ENCODE measurements at places on chromosomes 6 and 20.

DNA sequence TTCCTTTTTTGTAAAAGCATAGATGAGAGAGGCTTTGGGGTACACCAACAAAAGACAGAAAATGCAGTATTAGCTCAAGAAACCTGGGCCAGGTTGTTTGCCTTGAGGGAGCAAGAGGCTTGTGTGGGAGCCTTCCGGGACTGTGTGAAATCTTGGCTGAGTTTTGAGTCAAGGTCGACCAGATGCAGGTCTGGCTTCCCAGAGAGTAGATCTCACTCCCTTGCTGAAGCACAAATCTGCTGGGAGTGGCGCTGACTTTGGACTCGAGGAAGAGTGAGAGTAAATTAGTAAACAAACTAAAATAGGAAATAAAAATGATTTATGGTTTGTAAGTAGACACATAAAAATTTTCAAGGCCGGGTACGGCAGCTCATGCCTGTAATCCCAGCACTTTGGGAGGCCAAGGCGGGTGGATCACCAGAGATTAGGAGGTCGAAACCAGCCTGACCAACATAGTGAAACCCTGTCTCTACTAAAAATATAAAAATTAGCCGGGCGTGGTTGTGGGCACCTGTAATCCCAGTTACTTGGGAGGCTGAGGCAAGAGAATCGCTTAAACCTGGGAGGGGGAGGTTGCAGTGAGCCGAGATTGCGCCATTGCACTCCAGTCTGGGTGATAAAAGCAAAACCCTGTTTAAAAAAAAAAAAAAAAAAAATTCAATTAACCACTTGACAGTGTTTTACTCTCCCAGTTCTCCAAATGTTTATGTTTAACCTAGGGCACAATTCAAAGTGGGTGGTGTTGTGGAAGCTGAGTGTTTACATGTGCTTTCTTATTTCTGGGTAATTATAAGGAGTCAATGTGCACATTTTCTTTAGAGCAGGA, 27.7 kb upstream of the EDN1 start:
- DNase-seq, result no peak

GRCh38 chr6:161318456-161318855, 44.6 kb upstream of the AGPAT4 start:
- no peak for DNase-seq

- DNase-seq, result peak; percentile 45
Measured at GRCh38 chr6:136288566-136289326, 900 bp downstream of the BCLAF1 start.

GRCh38 chr20:38617011-38617829, 15.6 kb downstream of the ARHGAP40 start:
- no peak for DNase-seq

DNA sequence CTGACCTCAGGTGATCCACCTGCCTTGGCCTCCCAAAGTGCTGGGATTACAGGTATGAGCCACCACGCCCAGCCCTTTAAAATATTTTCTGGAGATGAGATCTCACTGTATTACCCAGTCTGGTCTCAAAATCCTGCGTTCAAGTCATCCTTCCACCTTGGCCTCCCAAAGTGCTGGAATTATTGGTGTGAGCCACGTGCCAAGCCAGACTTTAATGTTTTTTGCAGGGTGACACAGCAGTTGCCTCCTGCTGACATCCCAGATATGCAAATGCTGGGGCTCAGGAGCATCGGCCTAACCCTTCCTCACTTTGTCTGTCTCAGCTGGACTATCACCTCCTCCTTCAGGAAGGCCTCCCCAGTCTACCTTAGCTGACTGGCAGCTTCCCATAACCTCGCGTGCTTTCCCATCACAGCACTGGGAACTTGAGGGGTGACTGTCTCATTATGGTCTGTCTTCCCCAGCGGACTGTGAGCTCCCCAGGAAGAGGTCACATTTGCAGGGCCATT, 14.3 kb upstream of the ID1 start:
- DNase-seq, result no peak

DNA sequence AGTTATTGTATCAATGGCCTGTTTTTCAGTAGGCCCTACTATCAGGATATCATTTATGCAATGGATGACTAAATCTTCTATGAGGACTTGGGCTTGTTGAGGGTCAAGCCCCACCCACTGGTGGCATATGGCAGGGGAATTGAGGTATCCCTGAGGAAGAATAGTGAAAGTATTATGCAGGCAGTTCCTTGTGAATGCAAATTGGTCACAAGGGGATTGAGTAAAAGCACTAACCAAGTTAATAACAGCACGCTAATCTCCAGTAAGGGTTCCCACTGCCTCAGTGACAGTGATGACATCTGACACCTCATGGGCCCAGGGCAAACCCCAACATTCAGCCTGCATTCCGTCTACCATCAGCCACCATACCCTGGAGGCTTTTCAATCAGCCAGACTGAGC, 14.9 kb downstream of the BPIFA1 start:
- DNase-seq, result no peak

DNA sequence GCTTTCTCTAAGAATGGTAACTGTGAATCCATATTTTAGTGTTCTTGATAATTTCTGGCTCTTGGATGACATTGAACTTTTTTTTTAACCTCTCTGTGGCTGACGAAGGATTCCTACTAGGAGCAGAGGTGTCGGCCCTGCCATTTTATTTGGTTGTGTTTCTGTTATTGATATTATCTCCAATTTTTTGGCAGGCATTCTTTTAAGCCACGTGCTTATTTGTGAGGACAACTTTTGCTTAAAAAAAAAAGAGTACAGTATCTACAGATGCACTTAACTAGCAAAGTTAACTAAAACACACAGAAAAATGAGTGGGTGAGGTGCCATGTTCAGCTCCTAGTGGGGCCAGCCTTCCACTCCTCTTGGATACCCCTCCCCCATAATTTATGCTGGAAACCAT, 1.1 kb downstream of the FANCE start:
- no peak for DNase-seq

DNA sequence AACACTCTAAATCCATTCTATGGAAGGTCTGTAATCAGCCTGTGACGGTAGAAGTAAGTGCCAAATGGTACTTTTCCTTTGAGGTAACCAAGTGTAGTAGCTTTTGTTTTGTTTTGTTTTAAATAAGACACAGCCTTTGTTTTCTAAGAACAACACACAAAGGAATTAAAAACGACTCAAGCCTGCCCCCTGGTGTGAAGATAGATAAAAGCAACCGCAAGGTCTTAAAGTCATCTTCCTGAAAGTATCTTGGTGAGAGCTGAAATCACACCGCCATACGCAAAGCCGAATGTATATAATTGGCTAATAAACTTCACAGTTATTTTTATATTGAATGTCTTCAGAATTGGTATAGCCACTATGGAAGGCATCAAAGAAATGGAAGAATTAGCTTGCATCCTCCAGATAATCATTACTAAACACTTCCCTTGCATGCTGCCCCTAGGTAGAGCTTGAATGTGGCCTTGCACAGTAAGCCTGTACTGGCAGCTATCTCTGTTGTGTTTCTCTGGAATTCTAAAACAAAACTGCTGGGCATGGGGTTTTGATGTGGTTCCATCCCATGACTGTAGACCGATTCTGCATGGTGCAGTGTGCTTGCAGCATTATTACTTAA, 95.6 kb downstream of the LAMP5 start:
- DNase-seq, result no peak

GRCh38 chr6:112286010-112286409, 31.6 kb upstream of the LAMA4 start:
- DNase-seq, result no peak

- no peak for DNase-seq
Measured at GRCh38 chr20:14865169-14865568, 527.8 kb upstream of the FLRT3 start.

GRCh38 chr20:36579996-36580545, 6.7 kb downstream of the TGIF2 start:
- no peak for DNase-seq

GRCh38 chr6:44263354-44264100, 1.8 kb downstream of the NFKBIE start:
- no peak for DNase-seq

GRCh38 chr6:157291356-157291755, 32.0 kb downstream of the TMEM242 start:
- DNase-seq, result no peak

DNA sequence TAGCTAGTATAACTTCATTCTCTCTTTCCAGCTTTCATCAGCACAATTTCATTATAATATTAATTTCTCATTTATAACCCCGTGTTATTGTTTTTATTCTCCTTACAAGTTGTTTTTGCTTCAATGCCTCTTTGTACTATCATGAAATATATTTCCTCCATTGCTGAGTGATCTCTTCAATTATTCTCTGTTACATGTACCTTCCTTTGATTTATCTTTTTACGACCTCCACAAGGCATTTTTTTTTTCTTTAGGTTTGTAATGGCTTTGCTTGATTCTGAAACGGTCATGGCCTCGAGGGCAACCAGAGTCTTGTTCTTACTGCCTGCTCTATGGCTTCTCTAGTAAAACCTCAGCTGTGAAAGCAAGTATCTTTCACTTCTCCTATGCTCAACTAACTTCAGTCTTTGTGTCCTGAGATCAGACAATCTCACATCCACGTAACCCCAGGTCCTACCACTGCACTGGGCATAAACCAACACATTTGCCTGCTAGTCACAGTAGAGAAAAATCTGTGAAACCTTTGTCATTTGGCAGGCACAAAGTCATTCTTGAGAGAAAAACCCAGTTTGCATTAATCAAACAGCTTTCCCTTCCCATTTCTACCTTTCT, 119.9 kb downstream of the UST start:
- no peak for DNase-seq

- DNase-seq, result no peak
Measured at GRCh38 chr6:133964052-133964451, 11.0 kb downstream of the TBPL1 start.

DNA sequence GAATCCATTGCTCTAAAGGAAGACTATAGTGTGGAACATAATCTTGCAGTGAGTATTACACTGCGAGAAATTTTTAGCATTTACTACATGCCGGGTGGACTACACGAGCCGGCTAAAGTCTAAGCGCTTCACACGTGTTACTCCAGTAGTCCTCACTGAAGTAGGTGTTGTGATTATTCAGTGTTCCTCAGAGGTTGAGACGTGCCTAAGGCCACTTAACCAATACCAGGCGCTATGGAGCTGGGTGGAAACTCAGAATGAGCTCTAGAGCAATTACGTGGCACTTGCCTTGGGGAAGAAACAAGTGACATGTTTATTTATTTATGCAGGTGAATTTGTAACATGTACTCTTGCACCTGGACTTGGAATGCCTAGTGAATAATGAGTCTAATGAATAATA, 46.4 kb downstream of the SASH1 start:
- no peak for DNase-seq

- no peak for DNase-seq
Measured at GRCh38 chr6:13370623-13371022, 42.3 kb upstream of the TBC1D7 start.

DNA sequence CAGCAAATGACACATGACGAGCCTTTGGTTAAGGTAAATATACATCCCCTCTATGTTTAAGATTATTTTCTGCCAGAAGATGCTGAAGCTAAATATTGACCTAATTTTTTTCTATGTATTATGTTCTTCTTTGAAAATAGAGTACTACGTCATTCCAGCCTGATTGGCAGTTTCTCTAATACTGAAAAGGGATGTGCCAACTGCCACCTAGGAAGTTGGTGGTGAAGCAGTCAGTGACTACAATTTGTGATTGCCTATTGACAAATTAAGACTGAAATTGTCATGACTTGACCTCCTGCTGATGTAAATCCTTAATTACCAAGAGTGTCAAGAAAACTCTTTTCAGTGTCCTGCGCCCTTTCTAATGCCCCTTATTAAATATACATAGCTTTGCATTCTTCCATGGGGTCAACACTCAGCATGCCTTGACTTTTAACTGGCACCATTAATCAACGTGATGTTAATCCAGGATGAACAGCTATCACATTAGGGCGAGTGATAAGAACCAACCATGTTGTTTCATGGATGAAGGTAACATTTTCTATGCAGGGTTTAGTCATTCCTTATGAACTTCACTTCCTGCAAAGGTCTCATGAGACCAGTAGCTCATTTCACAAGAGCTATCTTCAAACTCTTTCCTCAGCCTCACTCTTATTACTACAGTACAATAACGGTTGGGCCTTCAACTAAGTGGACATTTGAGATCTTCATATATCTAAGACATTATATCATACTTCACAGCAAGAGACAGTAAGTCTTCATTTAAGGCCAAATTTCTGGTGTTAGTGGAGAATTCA, 22.5 kb upstream of the SGK1 start:
- DNase-seq, result no peak

GRCh38 chr20:574297-574942, 30.8 kb upstream of the CSNK2A1 start:
- DNase-seq, result no peak

DNA sequence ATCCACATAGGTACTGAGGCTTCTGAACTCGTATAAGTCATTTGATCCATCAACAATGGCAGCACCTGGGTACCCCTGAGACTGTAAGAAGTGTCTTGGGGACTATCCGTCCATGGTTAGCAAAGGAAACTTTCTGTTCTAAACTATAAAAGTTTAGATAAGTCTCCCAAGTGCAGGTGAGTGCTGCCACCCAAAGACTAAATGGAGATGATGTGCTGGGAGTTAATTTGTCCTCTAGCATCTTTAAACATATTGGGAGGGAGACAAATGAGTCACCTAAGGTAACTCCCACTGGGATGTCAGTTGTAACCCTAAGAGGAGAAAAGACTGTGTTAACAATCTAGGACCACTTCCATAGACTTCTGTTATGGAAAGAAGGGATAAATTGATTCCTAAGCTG, 6.2 kb downstream of the BEND6 start:
- DNase-seq, result no peak
